ENCODE measurements at places on chromosomes 1 and 21.
A peak's percentile ranks its signal among the peaks of the same experiment; 100 is the strongest.

DNA sequence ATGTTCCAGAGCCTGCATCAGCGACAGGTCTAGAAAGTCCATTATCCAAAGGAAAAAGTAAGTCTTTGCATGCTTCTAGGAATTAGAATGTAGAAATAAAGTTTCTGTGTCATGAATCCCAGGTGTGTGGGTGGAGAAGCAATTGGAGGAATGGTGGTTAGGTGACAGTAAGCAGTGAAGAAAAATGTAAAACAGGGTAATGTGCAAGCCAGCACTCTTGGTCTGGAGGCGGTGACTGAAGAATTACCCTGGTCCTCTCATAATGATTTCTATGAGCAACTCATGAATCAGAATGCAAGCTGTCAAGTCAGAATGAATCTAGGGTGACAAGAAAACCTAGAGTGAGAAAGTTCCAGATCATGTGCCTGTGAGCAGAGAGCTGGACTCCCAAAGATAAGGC is 33.6 kb downstream of the PLPPR4 start:
- no peak for DNase-seq

- DNase-seq, result no peak
Observed at GRCh38 chr1:173549813-173550212, 53.1 kb downstream of the SLC9C2 start.

- DNase-seq, result no peak
Observed at GRCh38 chr1:153058154-153058553, 842 bp upstream of the SPRR2A start.

- DNase-seq, result no peak
Observed at GRCh38 chr1:196535727-196536126, 72.5 kb downstream of the KCNT2 start.

DNA sequence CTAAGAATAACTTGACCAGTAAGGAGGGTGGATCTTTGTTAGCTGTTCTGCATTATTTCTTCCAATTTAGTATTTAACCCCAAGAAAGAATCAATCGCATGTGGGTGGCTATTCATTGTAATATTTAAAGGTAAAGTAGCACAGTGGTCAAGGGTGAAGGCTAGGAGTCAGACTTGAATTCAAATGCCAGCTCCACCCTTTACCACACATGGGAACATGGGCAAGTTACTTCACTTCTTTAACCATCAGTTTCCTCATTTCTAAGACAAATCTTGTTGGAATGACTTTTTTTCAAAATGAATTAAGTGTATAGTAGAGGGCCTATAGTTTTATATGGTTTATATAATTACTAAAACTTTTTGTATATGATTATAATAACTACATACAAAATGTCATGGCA is 71.3 kb upstream of the S1PR1 start:
- DNase-seq, result no peak

DNA sequence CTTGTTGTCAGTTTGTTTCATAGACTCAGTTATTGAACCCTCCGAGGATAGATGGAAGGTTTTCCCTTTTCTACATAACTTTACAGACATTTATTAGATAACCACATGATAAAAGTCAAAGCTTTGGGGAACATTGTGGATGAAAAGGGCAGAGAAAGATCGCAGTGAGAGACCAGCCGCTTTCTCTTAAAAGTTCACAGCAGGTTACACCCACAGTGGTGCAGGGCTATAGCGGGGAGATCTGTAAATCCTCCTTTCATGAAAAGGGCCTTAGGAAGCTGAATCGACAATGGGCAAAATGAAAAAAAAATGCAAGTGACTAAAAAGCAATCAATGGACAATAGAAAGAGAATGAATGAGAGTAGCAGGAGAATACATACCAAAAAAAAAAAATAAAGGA is 218.6 kb downstream of the GRIK1 start:
- no peak for DNase-seq

DNA sequence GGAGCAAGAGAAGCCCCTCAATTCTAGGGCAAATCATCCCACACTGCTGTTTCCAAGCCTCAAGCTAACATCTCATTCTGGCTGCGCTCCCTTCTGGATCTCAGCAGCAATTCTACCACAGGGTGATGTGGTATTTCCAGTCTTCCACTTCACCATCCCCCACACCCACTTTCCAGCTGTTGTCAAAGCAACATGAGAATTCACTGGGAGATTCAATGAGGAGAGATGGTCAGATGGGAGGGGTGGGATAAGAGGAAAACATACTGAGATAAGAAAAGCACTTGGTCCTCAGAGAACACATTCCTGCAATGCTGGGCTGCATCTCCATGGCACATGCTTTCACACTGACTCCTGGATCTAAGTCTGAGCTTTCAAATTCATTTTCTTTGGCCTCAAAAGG is 47.3 kb upstream of the LRRC52 start:
- no peak for DNase-seq

- DNase-seq, result no peak
Observed at GRCh38 chr1:170604065-170604464, 59.9 kb upstream of the PRRX1 start.

GRCh38 chr1:40772146-40772955 is 11.2 kb upstream of the KCNQ4 start:
- no peak for DNase-seq

DNA sequence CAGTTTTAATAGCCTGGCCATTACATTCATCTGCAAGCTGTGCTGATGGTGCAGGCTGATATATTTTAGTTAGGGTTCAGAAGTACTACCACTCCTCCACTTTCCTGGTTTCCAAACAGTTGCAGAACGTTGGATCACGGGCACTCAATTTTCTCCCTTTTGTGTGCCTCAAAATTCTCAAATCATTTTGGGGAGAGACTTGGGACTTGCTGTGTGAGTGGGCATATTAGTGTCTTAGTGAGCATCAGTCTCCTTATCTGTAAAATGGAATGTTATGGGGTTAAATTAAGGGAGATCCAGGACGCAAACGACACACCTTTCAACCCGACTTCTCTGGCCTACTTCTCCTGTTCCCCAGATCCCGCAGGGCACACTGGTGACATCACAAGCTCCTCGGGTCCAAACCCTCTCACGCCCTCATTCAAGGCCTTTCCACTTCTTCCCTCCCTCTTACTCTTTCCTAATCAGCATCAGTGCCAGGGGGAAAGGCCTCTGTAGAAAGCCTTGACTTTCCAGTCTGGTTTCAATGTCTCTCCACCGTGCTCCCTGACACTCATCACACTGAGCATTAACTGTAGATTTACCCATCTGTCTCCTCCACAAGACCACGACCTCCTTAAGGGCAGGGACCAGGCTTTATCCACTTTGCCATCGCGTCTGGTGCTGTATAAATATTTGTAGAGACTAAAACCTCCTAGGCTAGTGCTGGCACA is 1.2 kb downstream of the PIGP start:
- no peak for DNase-seq

- no peak for DNase-seq
Observed at GRCh38 chr1:90715309-90715708, 1.8 kb downstream of the BARHL2 start.

DNA sequence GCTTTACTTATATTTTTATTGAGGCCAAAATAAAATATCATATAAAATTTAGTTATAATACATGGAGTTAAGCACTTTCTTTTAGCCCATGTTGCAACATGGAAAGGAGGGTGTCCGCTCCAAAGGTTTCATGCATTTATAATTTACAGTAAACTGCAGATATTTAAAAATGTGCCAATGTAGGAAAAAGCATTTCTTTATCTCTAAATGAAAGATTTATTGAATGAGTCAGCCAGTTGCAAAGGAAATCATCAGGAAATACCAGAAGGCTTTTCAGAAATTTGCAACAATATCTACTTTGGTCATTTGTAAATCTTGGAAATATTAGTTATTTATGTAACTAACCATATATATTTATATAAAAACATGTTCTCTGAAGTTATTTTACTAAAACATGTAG is 12.1 kb downstream of the ATP6V1G3 start:
- DNase-seq, result no peak

GRCh38 chr1:205391386-205391785 is 30.5 kb downstream of the LEMD1 start:
- DNase-seq, result no peak

DNA sequence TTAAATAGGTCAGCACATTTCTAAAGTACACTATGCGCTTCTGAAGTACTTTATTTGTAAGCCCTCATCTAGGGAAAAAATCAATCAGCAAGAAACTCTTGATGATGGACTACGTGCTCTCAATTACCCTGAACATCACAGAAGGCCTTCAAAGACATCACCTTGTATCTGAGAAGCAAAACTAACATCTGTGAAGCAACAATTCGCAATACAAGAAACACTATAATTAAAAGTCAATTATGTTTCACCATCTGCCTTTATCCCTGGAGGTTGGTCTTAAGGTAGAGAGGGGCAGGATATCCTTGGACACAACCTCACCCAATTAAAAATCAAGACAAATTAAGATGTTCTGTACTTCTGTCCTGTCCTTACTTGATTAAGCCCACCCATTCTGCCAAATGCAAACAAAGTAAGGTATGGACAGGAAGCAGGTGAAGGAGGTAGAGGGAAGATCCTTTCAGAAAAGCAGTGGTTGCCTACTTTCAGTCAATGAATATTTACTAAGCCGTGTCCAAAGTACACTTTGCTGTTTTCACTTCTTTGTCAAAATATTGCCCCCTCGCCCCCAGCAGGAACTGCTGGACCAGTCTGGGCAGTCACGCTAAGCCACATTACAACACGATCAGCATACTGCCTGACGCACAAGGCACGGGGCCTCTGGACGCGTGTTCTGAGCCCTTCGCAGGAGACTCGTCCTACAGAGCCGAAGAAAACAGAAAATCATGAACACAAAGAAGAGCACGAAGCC is 887 bp downstream of the SLC19A2 start:
- DNase-seq, result peak; percentile 6

DNA sequence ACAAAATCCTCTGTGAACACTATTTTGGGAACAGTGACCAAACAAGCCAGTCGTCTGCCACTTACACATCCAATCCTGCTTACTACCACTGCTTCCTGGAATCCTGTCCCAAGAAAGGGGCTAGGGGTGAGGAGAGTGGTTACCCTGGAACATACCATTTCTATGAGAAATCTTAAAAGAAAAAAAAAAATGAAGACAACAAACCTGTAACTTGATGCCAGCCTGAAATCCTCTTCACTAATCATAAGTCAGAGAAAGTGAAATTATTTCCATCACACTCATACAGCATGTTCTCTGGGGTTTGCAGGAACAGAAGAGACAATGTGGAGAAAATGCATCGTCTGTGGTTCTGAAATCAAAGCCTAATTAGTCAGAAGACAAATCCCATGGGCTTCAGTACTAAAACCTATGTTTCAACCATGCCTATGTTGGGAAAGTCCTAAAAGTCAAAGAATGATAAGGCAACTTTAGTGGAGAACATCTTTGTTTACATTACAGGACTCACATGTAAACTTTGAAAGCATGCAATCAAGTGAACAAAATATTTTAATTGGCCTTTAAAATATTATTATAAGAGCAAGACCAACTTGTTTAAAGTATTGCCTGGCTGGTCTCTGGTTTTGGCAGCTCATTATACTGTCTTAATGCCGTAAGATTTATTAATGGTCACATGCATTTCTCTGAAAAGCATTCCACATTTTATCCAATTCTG is 220.7 kb downstream of the LTN1 start:
- no peak for DNase-seq

DNA sequence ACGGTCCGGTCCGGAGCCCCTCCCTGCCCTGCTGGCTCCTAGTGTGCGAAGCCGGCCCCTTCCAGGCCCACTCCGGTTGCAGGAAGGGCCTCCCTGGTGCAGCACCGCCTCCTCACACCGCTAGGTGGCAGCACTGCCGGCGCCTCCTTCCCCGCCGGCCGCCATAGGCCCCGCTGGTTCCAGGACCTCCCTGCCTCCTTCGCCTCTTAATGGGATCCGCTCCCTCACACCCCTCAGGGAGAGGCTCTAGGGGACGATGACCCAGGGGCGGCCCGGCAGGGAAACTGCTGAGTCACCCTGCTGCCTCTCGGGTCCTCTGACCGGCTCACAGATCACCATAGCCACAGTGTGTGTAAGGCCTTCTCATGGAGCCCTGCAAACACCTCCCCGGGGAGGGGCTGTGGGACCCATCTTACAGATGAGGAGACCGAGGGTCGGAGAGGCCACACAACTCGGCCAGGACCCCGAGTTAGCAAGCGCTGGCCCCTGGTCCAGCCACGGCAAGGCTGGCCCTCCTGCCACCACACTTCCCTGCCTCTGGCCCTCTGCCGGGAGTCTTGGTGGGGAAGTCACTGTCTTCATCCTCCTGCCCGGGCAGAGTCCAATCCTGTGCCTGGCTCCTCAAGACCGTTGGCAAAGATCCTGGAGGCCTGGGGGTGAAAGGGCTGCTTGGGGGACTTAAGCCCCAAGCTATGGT is 1.6 kb upstream of the AJAP1 start:
- peak; percentile 36 for DNase-seq

DNA sequence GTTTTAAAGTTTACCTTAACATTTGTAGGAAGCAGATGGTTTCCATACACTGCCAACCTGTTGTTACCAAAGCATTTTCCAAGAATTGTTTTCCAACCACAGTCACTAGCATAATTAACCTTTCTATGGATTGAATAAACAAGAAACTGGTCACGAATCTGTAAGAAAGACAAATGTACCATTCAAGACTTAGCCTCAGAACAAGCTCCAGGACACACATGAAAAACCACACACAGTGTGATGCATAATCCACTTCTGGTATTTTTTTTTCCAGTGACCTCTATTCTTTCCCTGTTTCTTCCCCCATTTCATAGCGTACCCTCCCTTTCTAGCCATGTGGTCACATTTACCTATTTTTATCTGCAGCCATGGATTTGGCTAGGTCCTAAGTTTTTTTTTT is 29.6 kb upstream of the C1orf87 start:
- DNase-seq, result no peak

- no peak for DNase-seq
Observed at GRCh38 chr1:229001467-229002011, 266.3 kb downstream of the RHOU start.
